Adrenal gland (tissue), 19 donors: ENCODE measurements at places on chromosomes 3 and 15. TPM values are rescaled to one million over a fixed set of nuclear protein-coding genes. Genes with fewer than 3 reads are reported as not detected.

Gene RARRES1
- total RNA-seq = 13.1 TPM

Gene GOLGA8A
- 15.7 TPM for total RNA-seq

Gene EOMES
- 0.22 TPM for total RNA-seq

Gene IFRD2
- 71.0 TPM for total RNA-seq

DNA sequence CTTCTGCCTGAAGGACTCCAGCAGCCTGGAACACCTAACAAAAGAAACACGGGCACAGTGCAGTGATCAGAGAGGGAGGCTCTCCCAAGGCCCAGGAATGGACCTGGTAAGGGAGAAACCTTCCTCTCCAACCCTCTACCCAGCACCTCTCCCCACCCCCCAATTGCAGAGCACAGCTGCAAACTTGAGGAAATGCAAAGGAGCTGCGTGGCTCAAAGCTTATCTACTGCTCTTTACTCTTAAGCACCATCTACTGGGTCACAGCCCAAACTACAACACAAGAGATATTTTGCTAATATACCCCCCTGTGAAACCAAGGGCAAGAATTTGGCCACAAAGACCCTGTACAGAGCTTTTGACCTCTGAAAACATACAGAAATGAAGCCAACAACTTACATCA, 328.3 kb downstream of the OXSM start:
- no peak overlapping the region for H3K27ac ChIP-seq
- H3K4me3 ChIP-seq = no peak overlapping the region
- no peaks in the 10 kb centered on the region for H3K4me1 ChIP-seq
- no peaks in the 10 kb centered on the region for H3K36me3 ChIP-seq

- DNase-seq = no peak
- no peak overlapping the region for H3K27ac ChIP-seq
- H3K27me3 ChIP-seq = no peaks in the 10 kb centered on the region
- H3K4me1 ChIP-seq = no peaks in the 10 kb centered on the region
Measured at GRCh38 chr15:78712797-78713515, 71.9 kb upstream of the CHRNB4 start.

DNA sequence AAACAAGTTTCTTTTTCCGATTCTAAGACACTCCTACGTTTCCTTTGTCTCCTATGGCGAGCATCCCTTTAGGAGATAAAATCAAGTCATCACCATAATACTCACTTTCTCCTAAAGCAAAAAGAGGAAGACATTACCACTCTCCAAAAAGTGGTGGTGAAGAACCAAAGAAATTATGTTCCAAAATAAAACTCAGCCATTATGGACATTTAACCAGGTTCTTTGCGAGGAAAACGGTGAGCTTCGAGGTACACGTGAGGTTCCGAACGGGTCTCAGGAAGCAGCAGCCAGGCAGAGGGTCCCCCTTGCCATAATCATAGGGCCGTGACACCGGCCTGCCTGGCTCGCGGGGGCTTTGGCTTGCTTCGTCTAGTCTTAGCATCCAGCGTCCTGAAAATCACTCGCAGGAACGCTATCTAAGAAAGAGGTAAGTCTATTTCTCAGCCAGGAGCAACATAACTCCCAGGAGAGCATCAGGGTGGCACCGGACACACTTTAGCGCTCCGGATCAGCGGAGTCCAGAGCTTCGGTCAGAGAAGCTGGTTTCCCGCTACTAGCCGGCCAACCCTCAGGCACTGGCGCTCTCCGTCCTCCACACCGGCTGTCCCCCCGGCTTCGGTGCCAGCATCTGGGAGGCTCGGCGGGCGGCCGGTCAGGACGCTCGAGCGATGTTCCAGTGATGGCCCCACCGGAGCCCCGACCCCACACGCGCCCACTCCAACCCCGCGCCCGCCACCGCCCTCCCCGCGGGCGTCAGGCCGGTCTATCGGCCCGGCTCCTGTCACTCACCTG, 581 bp downstream of the IP6K1 start:
- H3K27ac ChIP-seq = peak overlapping the region; percentile 94
- peak overlapping the region; percentile 82 for H3K4me3 ChIP-seq
- DNase-seq = peak; percentile 59
- peaks cover 29% of the 10 kb centered on the region for H3K4me1 ChIP-seq
- no peaks in the 10 kb centered on the region for H3K27me3 ChIP-seq

- no peaks in the 10 kb centered on the region for H3K4me1 ChIP-seq
- peak; percentile 54 for DNase-seq
- H3K4me3 ChIP-seq = no peak overlapping the region
- no peaks in the 10 kb centered on the region for H3K27me3 ChIP-seq
- H3K27ac ChIP-seq = peak overlapping the region; percentile 50
Measured at GRCh38 chr3:107216711-107217110, 160.5 kb upstream of the CCDC54 start.

GRCh38 chr3:18898911-18899310, 249.4 kb upstream of the KCNH8 start:
- H3K27me3 ChIP-seq = no peaks in the 10 kb centered on the region
- H3K4me1 ChIP-seq = no peaks in the 10 kb centered on the region
- H3K36me3 ChIP-seq = no peaks in the 10 kb centered on the region
- no peak overlapping the region for H3K4me3 ChIP-seq
- no peak for DNase-seq

GRCh38 chr3:159080256-159080655, 278.4 kb downstream of the MFSD1 start:
- DNase-seq = no peak
- no peak overlapping the region for H3K27ac ChIP-seq
- H3K27me3 ChIP-seq = no peaks in the 10 kb centered on the region

GRCh38 chr3:180036092-180036670, 556 bp downstream of the PEX5L start:
- DNase-seq = no peak
- H3K36me3 ChIP-seq = no peaks in the 10 kb centered on the region
- H3K4me3 ChIP-seq = peak overlapping the region; percentile 47
- H3K27ac ChIP-seq = no peak overlapping the region
- peaks cover 39% of the 10 kb centered on the region for H3K27me3 ChIP-seq

DNA sequence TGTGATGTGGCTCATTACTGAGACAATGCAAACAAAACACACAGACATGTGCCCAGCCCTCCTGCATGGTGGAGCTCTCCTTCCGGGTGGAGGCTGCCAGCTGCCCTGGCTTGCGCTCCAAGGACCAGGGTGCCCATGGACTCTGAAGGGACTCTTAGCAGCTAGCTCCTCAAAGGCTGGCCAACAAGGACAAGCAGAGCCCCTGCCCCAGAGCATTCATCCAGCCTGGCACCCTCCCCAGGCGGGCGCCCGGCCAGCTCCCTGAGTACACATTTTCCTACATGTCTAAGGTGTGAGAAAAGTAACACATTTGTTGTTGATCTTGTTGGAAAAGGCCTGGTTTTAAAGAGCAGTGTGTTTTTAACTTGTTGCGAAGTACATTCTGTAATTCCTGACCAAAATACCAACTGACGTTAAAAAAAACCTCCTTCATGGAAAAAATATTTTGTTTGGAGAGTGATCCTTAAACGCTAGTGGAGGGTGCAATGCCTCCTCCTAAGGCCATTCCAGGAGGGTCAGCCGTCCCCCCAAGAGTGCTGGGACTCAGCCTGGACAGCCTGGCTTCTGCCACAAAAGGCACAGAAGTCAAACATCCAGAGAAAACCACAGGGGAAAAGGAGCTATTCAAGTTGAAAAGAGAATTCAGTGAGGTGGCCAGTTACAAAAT, 86.9 kb downstream of the KLF15 start:
- no peaks in the 10 kb centered on the region for H3K36me3 ChIP-seq
- peak; percentile 67 for DNase-seq
- H3K4me1 ChIP-seq = peaks cover 29% of the 10 kb centered on the region
- H3K4me3 ChIP-seq = no peak overlapping the region
- peak overlapping the region; percentile 28 for H3K27ac ChIP-seq
- no peaks in the 10 kb centered on the region for H3K27me3 ChIP-seq

- H3K4me3 ChIP-seq = peak within 1 kb of the TSS; percentile 42
- no peaks in the 10 kb centered on the region for H3K36me3 ChIP-seq
- peaks cover 5% of the 10 kb centered on the region for H3K4me1 ChIP-seq
- peak within 1 kb of the TSS; percentile 95 for H3K27ac ChIP-seq
- DNase-seq = peak; percentile 88
Measured at GRCh38 chr3:126357295-126358037, at the start of gene KLF15. TSS of gene KLF15 (minus strand) at chr3:126357408. CDS start at chr3:126352922, 4,486 bp downstream.

DNA sequence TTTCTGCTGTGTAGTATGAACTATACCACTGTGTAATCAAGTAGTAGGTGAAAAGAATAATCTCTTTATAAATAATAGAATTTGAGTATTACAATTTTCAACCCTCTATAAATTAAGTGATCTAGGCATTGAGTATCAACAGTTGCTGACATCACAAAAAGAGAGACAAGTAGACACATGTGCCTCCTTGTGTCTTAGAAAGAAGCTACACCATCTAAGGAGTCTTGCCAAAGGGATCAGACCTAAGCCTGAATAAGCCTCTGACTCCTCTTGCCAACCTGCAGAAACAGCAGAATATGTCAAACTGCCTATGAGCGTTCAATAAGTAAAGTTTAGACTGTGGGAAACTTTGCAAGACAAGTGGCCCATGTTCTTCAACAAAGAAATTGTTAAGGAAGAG, 5.8 kb upstream of the MTMR10 start:
- H3K27me3 ChIP-seq = no peaks in the 10 kb centered on the region
- no peak overlapping the region for H3K4me3 ChIP-seq
- no peaks in the 10 kb centered on the region for H3K36me3 ChIP-seq
- no peak overlapping the region for H3K27ac ChIP-seq

DNA sequence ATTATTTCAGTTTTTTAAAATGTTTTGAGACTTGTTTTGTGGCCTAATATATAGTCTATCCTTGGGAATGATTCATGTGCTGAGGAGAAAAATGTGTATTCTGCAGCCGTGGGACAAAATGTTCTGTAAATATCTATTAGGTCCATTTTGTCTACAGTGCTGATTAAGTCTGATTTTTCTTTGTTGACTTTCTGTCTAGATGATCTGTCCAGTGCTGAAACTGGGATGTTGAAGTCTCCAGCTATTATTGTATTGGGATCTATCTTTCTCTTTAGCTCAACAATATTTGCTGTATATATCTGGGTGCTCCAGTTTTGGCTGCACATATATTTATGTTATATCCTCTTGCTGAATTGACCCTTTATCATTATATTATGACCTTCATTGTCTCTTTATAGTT, 85.2 kb downstream of the UBE2E2 start:
- no peak overlapping the region for H3K4me3 ChIP-seq
- no peaks in the 10 kb centered on the region for H3K4me1 ChIP-seq
- H3K27me3 ChIP-seq = no peaks in the 10 kb centered on the region
- H3K27ac ChIP-seq = no peak overlapping the region

GRCh38 chr3:14208977-14209394, 30.4 kb downstream of the LSM3 start:
- peaks cover 29% of the 10 kb centered on the region for H3K4me1 ChIP-seq
- H3K27ac ChIP-seq = no peak overlapping the region
- H3K4me3 ChIP-seq = no peak overlapping the region

DNA sequence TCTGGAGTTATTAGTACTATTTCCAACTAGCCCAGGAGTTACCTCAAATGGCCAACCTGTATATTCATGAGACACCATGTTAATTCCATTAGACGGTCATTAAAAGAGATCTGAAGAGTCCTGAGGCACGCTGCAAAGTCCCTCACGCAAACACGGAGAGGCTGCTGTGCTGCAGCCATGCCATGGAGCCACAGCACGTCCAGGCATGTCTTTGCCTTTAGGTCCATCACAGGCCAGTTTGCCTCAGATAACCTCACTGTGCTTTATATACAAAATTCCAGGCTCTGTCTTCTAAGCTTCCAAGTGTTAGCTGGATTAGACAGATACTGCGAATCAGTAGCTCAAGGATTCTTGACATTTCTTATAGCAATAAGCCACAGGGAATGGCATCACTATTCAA, 9.8 kb upstream of the PLAAT1 start:
- no peaks in the 10 kb centered on the region for H3K27me3 ChIP-seq
- H3K4me1 ChIP-seq = no peaks in the 10 kb centered on the region
- H3K36me3 ChIP-seq = no peaks in the 10 kb centered on the region
- H3K27ac ChIP-seq = no peak overlapping the region
- no peak for DNase-seq
- H3K4me3 ChIP-seq = no peak overlapping the region

DNA sequence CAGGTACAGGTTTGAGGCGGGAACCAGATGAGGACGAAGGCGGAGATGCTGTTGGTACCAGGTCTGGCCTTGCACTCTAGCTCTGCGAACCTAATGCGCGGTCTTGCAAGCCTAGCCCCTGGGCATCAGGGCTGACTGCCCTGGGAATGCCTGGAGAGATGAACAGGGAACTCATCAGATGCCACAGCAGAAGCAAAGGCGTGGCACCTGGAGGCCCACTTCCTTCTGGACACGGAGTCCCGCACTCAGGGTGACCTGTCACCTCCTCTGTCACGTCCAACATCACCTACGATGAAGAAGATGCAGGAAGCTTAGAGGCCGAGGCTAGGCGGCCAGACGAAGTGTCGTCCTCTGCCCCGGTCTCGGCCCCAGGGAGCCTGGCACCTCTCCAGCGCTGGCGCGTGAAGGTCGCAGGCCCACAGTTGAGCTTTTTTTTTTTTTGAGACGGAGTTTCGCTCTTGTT, 9.4 kb downstream of the RPLP1 start:
- H3K4me1 ChIP-seq = peaks cover 7% of the 10 kb centered on the region
- peak overlapping the region; percentile 6 for H3K4me3 ChIP-seq
- H3K27ac ChIP-seq = peak overlapping the region; percentile 90
- H3K36me3 ChIP-seq = no peaks in the 10 kb centered on the region
- peak; percentile 76 for DNase-seq
- no peaks in the 10 kb centered on the region for H3K27me3 ChIP-seq

DNA sequence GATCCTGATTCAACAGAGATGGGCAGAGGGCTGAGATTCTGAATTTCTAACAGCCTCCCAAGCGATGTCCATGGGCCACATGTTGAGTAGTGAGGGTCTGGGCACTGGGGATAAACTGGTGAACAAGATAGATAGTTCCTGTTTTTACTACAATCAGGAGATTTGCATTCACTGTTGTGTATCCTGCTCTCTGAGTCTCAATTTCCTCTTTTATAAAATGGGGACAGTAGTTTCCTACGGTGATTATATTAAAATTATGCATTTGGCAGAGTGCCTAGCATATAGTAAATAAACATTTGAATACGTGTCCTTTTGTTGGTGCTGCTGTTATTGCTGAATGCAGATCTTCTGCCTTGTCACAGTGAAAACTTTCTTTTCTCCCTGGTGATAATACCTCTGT, 102.5 kb downstream of the MYH15 start:
- no peak overlapping the region for H3K27ac ChIP-seq
- no peak for DNase-seq
- H3K4me1 ChIP-seq = peaks cover 13% of the 10 kb centered on the region
- H3K27me3 ChIP-seq = no peaks in the 10 kb centered on the region
- no peak overlapping the region for H3K4me3 ChIP-seq

DNA sequence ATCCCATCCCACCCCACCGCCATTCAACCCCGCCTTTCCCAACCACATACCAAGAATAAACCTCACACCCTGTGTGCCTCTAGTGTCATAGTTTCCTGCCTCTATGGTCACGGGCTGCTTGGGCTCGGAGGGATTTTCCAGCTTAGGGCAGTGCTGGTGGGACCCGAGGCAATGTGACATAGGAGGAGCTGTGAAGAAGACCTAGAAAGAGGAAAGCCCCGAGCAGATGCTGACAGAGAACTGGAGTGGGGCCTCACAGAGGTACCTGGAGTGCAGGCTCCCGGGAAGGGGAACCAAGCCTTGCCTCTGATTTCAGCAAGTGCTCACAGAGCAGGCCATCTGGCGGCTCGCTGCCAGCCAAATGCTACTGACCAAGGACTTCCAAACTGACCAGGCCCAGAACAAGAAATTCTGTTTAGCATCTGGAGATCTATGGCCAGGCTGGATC, 27.5 kb downstream of the BHLHE40 start:
- H3K4me1 ChIP-seq = no peaks in the 10 kb centered on the region
- no peaks in the 10 kb centered on the region for H3K36me3 ChIP-seq
- no peak overlapping the region for H3K27ac ChIP-seq
- no peak overlapping the region for H3K4me3 ChIP-seq
- no peaks in the 10 kb centered on the region for H3K27me3 ChIP-seq
- no peak for DNase-seq
